ENCODE measurements at places on chromosomes 6 and 20. TPM values are rescaled to one million over a fixed set of nuclear protein-coding genes. Genes with fewer than 3 reads are reported as not detected.

MYMX gene
- total RNA-seq: not detected

- DNase-seq: peak; percentile 23
Measured at GRCh38 chr20:47315339-47316056, 41.0 kb downstream of the ZMYND8 start.

TMEM63B gene
- 41.3 TPM for total RNA-seq

CBLN4 gene
- total RNA-seq: 1.9 TPM

GRCh38 chr6:33428224-33428965 lies 8.5 kb downstream of the SYNGAP1 start:
- no peak for DNase-seq

DNA sequence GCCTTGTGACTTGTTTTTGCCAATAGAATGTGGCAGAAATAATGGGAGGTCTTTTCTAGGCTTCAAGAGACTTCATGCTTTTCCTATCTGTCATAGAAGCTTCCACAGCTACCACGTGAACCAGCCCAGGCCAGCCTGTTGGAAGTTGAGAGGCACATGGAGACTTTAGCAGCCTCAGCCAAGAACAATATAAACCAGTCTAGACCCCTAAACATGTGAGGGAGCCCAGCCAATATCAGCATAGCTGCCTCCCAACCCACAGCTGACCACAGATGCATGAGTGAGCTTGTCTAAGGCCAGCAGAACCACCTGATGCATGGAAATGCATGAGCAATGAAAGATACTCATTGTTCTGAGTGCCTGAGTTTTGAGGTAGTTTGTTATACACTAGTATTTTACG lies 540.7 kb upstream of the BTBD3 start:
- DNase-seq: no peak
